ENCODE measurements at places on chromosomes 5 and 9.

GRCh38 chr9:20369391-20369790 is 252.9 kb downstream of the MLLT3 start:
- DNase-seq = no peak

DNA sequence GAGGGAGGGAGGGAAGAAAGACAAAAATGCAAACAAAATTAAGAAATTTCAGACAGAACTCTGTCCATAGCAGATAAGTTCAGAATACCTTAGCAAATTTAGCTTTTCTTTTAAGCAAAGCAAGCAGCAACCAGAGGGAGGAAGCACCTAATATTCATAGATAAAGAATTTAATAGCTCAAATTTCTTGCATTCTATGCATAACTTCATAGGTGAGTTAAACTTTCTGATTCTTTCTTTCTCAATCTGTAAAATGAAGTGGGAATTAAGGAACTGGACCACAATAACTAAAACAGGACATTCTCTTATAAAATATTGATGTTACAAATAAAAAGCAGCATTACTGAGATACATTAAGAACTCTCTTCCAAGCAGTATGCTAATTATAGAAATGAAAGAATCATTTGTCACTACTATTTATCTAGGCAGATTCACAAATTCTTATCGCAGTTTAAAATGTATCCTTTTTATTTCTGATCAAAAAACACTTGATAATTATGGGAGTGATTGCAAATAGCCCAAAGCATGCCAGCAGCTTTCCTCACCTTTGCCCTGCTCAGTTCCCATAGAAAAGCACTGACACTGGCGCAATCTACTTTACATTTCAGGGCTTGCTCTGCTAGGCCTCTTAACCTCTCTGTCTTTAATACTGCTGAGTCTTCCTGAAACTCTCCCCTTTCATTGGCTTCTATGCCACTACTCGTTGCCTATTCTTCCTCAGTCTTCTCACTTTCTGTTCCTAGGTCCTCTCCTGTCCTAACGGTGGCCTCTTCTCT is 341.8 kb downstream of the PIK3R1 start:
- DNase-seq = no peak

DNA sequence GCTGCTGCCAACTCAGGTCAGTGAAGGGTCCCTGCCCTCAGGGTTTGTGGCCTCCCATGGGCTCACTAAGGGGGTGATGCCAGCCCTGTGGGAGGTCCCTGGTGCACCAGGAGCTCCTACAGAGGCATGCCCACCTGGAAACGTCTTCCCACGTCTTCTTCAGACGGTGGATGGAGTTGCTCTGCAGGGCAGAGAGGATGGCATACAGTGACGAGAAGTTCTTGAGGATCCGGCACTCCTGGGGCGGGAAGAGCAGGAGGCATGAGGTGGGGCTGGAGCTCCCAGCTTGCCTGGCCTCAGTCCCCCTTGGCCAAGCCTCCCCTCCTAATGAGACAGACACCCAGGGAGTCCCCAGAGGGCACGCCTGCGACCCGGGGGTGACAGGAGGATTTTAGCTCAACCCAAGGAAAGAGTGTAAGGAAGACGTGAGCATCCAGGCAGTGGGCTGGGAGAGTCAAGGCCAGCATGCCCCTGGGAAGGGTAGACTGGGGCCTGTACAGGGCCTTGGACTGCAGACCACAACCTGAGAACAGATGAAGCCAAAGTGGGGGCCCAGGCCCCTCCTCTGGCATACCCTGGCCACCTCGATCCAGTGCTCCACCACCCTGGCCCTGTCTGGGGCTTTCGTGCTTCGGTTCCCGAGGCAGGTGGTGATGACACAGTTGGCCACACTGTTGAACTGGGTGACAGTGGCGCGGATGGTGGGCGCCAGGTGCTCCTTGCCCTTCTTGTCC is 14.4 kb downstream of the RALGDS start:
- DNase-seq = no peak

DNA sequence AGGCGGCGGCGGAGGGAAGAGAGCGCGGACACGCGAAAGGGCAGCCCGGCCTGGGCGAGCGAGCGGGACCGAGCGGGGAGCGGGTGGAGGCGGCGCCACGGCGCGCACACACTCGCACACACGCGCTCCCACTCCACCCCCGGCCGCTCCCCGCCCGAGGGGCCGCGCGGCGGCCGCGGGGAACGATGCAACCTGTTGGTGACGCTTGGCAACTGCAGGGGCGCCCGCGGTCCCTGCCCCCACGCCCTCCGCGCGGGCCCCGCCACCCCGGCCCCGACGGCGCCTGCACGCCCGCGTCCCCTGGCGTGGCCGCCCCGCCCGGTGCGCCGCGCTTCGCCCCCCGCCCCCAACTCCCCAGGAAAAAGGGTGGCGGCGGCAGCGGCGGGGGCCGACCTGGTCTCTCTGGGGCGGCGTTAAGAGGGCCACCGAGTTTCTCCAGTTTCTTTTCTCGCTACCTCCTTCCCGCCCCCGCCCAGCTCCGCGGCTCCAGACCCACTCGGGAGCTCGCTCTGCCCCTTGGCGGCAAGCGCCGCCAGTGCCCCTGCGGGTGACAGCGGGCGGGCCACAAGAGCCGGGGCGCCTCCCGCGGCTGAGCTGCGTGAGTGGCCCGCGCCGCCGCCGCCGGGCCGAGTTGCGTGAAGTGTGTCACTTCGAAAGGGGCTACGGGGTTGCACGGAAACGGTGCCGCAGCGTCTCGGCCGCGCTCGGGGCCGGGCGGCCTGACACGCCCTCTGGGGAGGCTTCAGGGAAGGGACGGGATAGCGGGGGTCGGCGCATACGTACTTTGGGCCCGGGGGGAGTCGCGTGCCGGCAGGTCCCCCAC is at the start of gene NR3C1:
Gene NR3C1, minus strand, starts transcription at position 94 of the 823 bp plus-strand sequence. CDS start 2,847 bp downstream, outside the sequence.
- peak; percentile 87 for DNase-seq

GRCh38 chr5:67416986-67417385 is 220.4 kb upstream of the CD180 start:
- no peak for DNase-seq

GRCh38 chr5:133399247-133399891 is 213.0 kb downstream of the FSTL4 start:
- DNase-seq = no peak

DNA sequence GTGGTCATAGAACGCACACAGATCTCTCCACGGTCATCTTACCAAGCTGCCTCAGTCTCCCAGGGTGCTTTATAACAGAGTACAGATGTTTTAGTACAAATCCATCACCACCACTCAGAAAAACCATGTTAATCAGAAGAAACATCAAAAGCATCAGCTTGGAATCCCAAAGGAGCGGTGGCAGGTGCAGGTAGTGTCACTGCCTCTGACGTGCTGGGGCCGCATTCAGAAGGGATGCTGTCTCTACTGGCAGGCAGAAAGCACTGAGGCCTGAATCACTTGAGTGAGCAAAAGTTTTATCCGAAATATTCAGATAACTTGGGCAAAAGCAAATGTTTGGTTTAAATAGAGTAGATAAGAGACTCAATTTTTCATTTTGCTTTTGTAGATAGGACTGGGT is 448.4 kb upstream of the ZNF608 start:
- no peak for DNase-seq

DNA sequence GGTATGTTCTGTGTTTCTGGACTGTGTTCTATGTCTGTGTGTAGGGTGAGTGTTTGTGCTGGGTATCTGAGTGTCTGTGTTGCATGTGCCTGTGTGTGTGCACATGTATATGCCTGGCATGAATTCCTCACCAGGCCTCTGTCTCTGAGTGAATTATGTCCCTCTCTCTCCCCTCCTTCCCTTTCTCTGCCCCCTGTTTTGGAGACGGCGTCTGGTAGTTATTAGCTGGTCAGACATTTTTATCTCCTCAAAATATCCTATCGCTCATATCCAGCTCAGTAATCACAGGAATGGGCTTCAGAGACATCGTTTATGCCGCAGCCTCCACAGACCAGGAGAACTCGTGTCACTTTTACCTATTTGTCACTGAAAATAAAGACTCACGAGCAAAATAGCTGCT is 483.2 kb upstream of the BRINP1 start:
- DNase-seq = no peak

Measured in GOT3 (cell line).